Activated T-cell treated with anti-CD3 and anti-CD28 coated beads, Interleukin-2, amount 50 U/mL, for 72 hours (primary cell): ENCODE measurements at places on chromosomes 6 and 20. TPM values are rescaled to one million over a fixed set of nuclear protein-coding genes. Genes with fewer than 3 reads are reported as not detected.

The ENPP1 gene
- total RNA-seq = 0.53 TPM

The B3GAT2 gene
- total RNA-seq = not detected

The SSTR4 gene
- not detected for total RNA-seq

The MUCL3 gene
- total RNA-seq = 0.09 TPM

- no peak for DNase-seq
These were observed 150.1 kb downstream of the DOK5 start for GRCh38 chr20:54625497-54625896.

GRCh38 chr6:103983011-103983410 lies 876.7 kb downstream of the HACE1 start:
- no peak for DNase-seq

- DNase-seq = no peak
These were observed 632 bp downstream of the LIN28B start for GRCh38 chr6:104957301-104958177.

- DNase-seq = no peak
These were observed 90.1 kb upstream of the PREP start for GRCh38 chr6:105492706-105493673.

GRCh38 chr6:6654599-6655575 lies 66.4 kb downstream of the LY86 start:
- DNase-seq = peak; percentile 43

GRCh38 chr6:162181741-162182401 lies 545.7 kb downstream of the PRKN start:
- no peak for DNase-seq

GRCh38 chr6:40900791-40901190 lies 138.2 kb downstream of the UNC5CL start:
- no peak for DNase-seq

DNA sequence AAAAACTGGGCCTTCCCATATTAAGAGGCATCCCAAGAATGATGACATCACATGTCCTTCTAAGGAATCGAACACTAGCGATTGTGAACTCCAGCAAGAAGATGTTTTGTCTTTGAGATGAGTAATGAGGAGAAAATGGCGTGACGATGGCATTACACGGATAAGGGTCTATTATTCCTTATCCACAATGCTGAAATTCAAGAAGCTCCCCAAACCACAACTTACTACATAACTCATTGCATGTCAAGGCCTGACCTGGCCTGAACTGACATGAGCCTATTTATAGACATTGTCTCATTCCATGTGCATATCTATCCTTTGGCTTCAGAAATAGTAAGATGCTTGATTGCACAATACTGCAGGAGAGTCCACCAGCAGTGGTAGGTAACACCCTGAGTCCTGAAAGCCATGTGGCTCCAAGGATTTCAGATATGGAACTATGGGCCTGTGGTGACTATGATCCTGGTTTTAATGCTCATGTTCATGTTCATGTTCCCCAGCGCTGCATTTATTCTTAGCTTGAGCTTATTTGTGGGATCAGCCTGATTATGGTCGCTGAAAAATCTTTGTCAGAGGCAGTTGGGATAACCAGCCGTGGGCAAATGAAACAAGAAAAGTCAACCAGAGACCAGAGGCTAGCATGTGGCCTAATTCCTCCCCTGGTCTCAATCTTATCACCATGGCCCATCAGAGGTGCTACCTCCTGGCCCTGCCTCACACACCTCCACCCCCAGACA lies 183.2 kb upstream of the JARID2 start:
- no peak for DNase-seq

DNA sequence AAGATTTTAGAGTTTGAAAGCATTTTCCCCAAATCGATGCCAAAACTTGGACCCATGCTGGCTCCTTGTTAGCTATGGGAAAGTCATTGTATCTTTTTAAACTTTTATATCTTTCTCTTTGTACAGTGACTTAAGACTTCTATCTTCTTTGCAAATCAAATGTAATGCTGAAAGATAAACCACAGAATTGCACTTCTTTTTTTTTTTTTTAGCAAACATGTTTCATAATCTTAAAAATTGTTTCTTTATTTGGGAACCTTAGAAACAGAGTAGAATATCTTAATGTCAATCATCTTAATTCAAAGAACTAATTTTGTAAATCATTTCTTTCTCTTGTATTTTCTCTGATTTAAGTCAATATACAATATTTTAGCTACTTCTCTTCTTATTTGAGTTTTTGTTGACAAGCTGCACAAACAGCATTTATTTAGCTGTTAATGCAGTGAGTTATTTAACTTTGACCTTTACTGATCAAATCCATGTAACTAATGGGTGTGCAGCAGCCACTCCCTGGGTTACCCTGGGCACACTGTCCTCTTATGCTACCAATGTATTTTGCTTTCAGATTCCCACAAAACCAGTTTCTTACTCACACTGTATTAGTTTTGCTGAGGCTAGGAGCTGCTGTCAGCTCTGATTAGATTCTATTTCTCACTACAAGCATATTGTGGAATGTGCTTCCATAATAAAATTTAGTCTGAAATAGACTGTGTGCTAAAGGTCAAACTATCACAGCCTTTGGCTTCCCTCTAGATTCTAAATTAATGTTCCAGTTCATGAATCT lies 279.6 kb downstream of the ADGB start:
- no peak for DNase-seq
